ENCODE measurements at places on chromosomes 3 and 15.

DNA sequence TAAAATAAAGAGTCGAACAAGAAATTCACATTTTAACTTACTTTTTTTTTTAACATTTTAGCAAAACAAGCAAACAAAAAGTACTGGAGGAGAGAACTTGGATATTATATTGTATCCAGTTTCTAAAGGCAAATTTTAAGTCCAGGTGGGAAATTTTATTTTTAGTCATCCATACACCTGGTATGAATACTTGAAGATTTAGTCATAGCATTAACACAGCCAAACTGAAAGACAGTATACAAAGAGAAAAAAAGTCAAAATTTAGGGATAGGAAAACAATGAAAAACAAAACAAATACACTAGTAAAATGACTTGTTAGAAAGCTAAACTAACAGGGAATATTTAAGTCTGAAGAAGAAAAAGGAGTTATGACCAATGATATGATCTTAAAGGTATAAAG, 69.1 kb downstream of the PROS1 start:
- DNase-seq: no peak

- DNase-seq: no peak
These were observed 401.5 kb upstream of the PROK2 start for GRCh38 chr3:72186400-72186855.

- no peak for DNase-seq
These were observed 758 bp downstream of the SELENOK start for GRCh38 chr3:53890726-53891475.

GRCh38 chr3:64158334-64158733, 66.9 kb downstream of the PRICKLE2 start:
- no peak for DNase-seq

GRCh38 chr3:46559091-46559704, 6.9 kb downstream of the LRRC2 start:
- no peak for DNase-seq

- DNase-seq: no peak
These were observed 66.2 kb upstream of the SLC6A1 start for GRCh38 chr3:10926256-10926810.

All from NCI-H1694 treated with DMSO at 0.1 percent for 48 hours (cell line).